ENCODE measurements at places on chromosomes 2 and 18. TPM values are rescaled to one million over a fixed set of nuclear protein-coding genes. Genes with fewer than 3 reads are reported as not detected.

DNA sequence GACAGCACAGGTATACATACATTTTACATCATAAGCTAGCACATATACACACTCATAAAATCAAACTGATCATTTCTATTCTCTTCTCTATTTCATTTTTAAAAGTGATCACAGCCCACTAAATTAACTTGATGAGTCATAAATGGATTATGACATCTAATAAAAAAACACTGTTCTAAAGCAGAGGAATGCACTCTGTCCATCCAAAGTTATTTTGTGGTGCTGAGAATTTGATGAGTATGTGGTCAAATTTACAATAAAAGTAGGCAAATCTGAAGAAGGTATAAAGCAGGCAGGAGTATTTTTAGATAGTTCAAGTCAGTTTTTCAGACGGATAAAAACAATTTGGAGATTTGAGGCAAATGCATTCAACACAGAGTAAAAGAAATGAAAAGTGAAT is 104.4 kb downstream of the NOL4 start:
- no peak for DNase-seq

DNA sequence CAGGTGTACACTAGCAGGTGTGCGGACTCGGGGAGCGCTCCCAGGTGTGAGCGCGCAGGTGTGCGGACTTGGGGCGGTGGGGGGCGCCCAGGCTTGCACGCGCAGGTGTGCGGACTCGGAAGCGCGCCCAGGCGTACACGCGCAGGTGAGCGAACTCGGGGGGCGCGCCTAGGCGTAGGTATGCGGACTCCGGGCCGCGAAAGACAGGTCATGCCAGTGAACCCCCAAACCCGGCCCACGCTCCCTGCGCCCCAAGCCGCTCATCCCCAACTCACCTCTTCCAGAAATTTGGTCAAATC is 342 bp downstream of the CYB5A start:
- no peak for DNase-seq

DNA sequence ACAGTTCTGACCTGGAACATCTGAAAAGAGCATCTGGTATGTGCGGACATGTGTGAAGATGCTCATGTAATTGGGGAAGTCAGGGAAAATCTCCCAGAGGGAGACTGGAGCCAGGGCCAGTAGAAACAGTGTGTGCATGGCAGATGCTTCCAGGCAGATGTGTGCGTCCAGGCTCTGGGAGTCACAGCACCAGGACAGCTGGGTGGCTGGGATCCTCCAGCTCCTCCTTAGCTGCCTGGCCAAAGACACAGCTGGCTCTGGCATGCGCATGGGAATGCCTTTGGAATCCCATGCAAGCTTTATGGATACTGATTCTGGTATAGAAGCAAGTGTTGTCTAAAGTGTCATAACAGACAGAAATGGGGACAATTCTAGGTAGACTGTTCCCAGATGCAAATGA is 369.7 kb downstream of the INSIG2 start:
- no peak for DNase-seq

- DNase-seq, result no peak
Observed at GRCh38 chr2:24815171-24815570, 21.9 kb downstream of the CENPO start.

DNA sequence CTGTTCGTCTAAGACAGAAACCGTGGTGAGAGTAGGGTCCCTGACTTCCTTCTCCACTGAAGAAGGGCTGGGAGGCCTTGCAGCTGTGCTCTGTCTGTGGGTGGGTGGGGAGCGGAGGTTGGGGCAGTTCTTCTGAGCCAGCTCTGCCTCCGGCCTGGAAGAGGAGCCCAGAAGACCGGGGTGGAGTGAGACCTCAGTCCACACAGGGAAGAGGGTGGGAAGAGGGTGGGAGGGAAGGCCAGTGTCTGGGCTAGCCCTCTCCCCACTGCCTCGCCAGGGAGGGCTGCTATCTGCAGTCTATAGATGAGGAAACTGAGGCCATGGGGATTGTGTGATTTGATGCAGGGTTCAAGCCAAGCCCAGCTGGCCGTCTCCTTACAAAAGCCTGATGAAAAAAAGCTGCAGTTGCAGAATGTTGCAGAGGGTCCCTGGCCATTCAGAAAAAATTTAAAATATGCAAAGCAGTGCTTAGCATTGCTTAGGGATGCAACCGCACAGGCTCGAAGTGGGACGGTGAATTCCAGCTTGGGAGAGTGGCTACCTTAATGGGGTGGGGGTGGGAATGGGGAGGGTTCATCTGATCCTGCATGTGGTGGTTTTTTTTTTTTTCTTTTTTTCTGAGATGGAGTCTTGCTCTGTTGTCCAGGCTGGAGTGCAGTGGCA is 181.6 kb upstream of the HS6ST1 start:
- DNase-seq, result no peak

- DNase-seq, result no peak
Observed at GRCh38 chr18:55550471-55550870, 37.5 kb downstream of the TCF4 start.

Gene SERPINB12
- not detected for total RNA-seq

- DNase-seq, result peak; percentile 27
Observed at GRCh38 chr2:47402555-47402804, 476 bp upstream of the MSH2 start.

Gene CD207
- total RNA-seq, result not detected

Gene DTNA
- 2.2 TPM for total RNA-seq

Gene CROCC2
- not detected for total RNA-seq

Gene SERPINB4
- not detected for total RNA-seq

Gene CCDC141
- not detected for total RNA-seq

- no peak for DNase-seq
Observed at GRCh38 chr18:57523171-57523956, 63.1 kb downstream of the FECH start.
